ENCODE measurements at places on chromosomes 7 and 10.

DNA sequence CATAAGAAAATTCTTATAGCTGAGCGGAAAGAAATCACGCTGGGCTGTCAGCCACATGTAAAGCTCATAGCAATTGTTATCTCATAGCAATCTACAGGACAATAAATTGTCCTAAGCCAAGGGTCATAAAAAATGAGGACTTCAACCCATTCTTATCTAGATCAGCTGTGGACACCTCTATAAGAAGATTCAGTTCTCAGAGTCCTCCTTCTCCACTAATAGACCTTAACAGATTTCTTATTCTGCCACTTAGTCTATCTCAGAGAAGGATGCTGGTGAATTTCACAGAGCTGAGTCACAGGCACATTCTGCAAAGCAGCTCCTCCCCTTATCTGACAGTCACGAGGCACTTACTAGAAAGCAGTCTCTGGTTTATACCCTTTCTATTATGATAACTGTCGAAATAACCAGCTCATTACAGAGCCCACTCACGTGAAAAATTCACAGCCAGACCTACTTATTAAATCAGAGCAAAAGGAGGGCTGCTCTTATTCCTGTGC, 185.3 kb upstream of the PCLO start:
- no peak for DNase-seq

- DNase-seq, result no peak
These were observed 18.0 kb upstream of the NUDCD3 start for GRCh38 chr7:44508328-44509030.

DNA sequence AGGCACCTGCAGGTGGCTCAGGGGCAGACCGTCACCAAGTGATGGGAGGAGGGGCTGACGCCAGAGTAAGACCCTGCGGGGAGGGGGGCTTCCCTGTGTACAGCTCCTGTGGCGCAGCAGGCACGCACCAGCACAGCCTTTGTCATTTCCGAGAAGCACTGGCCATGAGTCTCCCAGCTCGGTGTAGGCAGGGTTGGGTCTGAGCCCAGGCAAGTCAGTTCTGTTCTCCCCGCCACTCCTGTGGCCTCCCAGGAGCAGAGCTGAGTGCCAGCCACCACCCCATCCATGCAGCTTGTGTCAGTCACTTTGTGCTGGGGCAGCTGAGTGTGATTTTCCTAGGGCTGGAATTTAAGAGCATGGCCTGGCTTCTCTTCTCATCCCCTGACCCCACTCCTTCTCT, 13.2 kb downstream of the CPSF4 start:
- DNase-seq, result no peak

GRCh38 chr7:17010637-17011300, 129.0 kb upstream of the AGR3 start:
- no peak for DNase-seq

DNA sequence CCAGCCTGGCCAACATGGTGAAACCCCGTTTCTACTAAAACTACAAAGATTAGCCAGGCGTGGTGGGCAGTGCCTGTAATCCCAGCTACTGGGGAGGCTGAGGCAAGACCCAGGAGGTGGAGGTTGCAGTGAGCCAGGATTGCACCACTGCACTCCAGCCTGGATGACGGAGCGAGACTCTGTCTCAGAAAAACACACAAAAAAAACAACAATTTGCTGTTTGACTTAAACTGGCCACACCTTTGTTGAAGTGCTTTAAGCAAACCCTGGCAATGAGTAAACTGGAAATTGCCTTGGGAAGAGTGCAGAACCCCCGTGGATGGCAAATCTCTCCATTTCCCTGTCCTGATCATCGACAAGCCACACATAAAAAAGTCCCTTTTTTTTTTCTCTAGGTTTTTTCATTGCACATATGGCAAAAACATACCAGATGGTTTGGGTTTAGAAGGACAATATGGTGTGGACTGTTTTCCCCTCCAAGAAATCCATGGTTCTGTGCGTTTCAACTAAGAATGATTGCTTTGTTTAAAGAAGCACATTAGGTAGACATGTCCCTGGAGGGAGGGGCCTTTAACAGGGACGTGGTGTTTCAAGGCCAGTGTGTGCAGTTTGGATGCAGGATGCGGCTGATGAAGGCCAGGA, 76.9 kb downstream of the NRP1 start:
- DNase-seq, result no peak

Measured in cortex of kidney (tissue), 1 donor.